Stimulated activated CD4-positive, alpha-beta T cell treated with anti-CD3 and anti-CD28 coated beads, TNF-alpha, amount 100 ng/mL, for 24 hours (primary cell): ENCODE measurements at places on chromosomes 12 and 14.

GRCh38 chr14:38751459-38751858 is 351.6 kb downstream of the SEC23A start:
- DNase-seq = no peak

DNA sequence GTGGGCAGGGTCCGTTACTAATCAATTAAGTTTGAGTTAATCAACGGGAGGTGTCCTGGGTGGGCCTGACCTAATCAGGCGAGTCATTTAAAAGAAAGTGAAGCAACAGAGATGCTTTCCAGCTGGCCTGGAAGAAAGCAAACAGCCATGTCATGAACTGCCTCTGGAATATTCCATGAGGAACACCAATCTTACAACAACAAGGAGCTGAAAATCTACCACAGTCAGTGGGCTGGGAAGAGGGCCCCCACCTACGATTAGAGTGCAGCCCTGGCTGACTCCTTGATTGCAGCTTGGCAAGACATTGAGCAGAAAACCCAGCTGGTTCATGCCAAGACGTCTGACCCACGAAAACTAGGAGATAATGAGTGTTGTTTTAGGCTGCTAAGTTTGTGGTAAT is 56.2 kb downstream of the SSPN start:
- DNase-seq = no peak

GRCh38 chr12:3838076-3838475 is 35.1 kb downstream of the PARP11 start:
- DNase-seq = no peak

DNA sequence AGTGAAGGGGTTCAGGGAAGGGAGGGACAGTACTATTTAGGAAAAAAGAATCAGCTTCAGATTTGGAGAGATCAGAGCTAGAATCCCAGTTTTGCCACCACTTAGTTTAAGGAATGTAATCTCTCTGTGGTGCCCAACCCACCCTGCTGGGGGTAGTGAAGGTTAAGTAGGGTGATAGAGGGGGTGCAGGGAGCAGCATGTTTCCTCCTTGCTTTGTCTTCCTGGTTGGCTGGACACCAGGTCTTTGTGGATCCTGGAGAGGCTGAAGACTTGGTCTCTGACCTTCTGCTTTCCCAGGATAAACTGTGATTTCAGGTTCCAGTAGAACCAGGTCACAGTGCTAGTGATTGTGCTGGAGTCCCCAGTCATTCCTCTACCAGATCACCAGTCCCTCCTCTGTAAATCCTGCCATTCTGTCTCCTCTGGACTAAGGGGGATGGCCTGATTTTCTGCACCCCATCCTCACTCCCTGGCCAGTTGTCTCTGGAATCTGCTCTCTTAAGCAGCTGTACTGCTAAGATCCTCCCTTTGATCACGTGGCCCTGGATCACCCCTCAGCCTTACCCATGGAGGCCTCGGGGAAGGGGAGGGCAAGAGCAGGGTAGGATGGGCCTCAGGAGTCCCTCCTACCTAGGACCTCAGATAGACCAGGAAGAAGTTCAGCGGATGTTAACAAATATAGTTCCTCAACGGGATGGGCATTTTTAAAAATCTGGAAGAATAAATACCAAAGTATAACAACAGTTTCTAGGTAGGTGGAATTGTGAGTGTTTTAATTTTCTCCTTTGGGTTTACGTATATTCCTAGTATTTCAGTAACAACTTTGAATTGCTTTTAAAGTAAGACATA is 3.1 kb downstream of the MAP3K12 start:
- DNase-seq = no peak

GRCh38 chr14:98952593-98953350 is 319.2 kb downstream of the BCL11B start:
- no peak for DNase-seq

DNA sequence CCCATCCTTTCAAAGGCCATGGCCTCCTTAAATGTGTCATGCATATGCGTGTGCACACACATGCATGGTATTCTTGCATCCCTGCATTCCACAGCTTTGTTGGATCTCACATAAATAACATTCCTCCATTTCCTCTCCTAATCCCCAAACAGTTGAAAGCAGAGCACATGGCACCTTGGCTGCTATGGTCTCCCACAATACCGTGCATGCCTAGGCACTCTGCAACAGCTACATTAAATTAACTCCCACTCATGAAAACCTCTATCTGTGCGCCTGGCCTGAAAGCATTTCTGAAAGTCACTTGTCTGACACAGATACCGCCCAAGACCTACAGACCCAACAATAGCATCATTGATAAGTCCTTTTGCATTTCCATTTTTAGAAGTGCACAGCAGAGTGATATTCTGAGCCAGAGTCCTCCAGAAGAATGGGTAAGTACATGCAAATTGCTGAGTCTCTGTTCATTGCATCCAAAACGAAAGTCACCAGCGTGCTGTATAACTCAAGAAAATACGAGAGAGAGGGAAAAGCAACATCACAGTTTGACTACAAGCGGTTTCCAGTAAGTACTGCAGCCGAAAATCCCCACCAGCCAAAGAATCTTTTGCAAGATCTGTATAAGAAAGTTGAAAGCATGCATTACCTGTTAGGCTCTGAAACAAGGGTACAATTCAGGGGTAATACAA is 436 bp downstream of the ASB2 start:
- DNase-seq = no peak

DNA sequence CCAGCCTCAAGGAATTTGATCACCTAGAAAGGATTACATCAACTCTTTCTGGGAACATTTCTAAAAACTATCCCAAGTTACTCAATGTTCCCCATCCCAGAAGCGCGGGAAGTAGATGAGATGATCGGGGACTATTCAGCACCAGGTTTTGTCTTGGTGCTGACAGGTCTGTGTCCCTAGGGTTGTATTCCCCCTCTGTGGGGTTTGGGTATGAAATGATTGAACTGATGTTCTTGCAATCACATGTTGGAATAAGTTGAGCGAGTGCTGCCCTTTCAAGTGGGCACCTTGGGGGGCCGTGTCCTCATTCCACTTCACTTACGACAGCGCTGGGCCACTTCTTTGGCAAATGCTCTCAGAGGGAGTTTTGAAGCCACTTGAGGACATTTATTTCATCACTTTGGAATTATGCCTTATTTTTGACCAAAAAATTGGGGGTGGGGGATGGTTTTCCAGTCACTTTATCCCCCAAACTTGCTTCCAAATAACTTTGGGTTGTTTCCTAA is 69.8 kb downstream of the RFX4 start:
- DNase-seq = no peak

DNA sequence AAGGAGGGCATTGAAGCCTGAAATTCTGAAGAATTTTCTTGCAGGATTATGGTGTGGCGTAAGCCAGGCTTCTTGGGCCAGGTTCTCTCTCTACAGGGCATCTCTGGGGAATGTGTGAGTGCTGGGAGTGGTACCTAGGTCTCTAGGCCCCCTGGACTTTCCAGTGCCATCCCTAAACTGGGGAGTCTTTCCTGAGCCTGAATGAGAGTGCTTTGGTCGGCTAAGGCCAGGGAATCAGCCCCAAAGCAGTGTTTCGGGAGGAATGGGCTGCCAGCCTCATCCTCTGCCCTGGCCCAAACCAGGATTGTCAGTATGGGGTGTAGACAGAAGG is 93.9 kb downstream of the CALM1 start:
- DNase-seq = no peak
